Naive B cell (primary cell): ENCODE measurements at places on chromosomes 3 and 15.

DNA sequence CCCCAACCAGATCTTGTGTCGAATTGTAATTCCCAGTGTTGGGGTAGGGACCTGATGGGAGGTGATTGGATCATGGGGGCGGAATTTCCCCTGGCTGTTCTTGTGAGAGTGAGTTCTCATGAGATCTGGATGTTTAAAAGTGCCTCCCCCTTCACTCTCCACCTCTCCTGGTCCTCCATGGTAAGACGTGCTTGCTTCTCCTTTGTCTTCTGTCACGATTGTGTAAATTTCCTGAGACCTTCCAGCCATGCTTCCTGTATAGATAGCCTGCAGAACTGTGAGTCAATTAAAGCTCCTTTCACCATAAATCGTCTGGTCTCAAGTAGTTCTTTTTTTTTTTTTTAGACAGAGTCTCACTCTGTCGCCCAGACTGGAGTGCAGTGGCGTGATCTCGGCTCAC is 42.3 kb downstream of the NR1D2 start:
- DNase-seq, result no peak

- DNase-seq, result no peak
These were observed 57.8 kb upstream of the HRH1 start for GRCh38 chr3:11096266-11097139.

DNA sequence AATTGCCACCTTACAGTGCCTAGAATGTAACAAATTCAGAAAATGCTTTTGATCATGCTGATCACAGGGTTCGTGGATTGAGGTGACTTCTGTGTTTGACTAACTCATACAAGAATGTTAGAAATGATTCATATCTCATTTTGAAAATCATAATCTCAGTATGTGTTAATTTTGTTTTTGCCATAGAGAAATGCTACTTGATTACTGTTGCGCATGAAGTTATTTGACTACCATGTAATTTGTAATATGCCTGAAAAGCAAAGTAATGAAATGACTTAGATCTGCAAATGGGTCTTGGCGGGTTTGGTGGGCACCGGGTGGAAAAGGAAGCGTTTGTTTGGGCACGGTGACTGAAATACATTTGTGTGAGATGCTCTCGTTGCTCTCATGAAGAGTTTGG is 173.6 kb upstream of the BHLHE40 start:
- DNase-seq, result no peak

DNA sequence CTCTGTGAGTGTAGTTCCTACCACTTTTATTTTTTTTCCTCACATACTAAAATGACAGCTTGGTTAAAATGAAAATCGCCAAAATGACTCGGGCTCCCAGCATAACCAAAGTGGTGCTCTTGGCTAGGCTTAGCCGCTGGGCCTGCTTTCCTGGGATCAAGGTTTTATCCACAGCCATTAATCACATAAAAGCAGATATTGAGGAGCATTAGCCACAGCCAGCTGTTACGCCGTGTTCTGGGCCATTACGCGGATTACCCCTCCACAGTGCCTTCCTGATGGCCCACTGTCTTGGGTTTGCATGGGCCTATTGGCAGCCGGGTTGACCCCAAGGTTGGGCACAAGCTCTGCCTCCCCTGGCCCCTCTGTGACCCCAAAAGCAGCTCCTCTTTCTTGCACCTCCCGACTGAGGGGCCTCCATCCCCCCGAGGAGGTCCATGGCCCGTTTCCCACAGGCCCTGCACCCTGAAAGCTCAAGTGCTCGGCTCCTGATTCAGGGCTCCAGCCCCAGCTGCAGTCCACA is 30.4 kb upstream of the TRPM1 start:
- no peak for DNase-seq

GRCh38 chr3:150868282-150868681 is 37.0 kb downstream of the MINDY4B start:
- no peak for DNase-seq

DNA sequence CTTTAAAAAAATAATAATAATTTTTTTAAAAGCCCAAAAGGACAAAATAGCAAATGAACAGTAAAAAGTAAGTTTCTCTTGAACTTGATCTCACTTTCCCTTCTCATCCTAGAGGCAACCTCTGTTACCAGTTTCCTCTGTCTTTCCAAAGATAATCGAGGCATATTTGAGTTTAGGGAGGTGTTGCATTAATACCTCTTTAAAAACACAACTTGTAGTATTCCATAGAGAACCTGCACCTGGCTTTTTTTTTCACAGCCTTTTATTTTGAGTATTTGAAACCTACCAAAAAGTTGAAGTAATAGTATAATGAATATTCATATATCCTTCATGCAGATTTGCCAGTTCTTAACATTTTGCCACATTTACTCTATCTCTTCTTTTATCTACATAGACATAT is 9.1 kb downstream of the CSK start:
- DNase-seq, result no peak

DNA sequence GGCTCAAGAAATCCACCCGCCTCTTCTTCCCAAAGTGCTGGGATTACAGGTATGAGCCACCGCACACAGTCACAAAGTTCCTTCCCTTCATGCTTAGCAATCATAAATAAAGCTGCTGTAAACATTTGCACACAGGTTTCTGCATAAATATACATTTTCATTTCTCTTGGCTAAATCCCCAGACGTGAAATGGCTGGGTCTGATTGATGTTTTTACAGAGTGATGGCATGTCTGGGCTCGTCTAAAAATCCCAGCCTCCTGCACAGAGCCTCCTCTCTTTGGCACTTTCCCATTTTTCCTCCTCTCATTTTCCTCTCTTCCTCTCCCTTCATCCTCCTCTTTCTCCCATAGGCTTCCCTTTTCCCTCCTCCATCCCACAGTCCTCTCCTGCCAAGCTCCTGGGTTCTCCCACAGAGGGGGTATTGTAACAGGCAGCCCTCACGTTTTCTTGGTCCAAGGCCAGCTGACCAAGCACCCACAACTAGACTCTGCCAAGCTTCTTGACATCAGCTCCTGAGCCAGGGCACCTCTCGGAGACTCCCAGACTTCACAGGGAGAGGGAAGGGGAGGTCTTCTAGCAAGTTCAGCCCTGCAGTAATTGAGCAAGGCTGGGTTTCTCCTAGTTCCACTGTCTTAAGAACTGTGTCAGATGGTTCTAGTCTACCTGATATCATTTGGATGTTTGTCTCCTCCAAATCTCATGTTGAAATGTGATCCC is 10.5 kb upstream of the PLA2G4E start:
- DNase-seq, result no peak

DNA sequence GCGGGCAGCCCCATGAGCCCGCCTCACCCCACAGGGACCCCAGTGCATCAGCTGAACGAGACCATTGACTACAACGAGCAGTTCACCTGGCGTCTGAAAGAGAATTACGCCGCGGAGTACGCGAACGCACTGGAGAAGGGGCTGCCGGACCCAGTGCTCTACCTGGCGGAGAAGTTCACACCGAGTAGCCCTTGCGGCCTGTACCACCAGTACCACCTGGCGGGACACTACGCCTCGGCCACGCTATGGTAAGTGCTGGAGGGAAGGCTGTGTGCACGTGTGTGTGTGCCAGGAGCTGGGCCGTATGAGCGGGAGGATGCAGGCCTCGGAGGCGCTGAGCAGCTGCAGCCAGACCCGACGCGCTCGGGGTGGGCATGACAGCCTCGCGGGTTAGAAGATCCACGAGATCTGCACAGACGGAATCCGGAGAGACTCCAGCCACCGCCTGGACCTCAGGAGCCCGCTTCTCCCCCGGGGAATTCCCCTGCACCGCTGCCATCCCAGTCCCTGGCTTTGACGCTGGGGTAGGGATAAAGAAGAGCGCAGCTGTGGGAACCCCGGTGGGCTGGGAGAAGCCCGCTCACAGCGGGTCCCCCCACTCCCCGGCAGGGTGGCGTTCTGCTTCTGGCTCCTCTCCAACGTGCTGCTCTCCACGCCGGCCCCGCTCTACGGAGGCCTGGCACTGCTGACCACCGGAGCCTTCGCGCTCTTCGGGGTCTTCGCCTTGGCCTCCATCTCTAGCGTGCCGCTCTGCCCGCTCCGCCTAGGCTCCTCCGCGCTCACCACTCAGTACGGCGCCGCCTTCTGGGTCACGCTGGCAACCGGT is 2.6 kb downstream of the DUOXA2 start:
- no peak for DNase-seq

- no peak for DNase-seq
These were observed 1.3 kb upstream of the CBLB start for GRCh38 chr3:105869861-105870755.

DNA sequence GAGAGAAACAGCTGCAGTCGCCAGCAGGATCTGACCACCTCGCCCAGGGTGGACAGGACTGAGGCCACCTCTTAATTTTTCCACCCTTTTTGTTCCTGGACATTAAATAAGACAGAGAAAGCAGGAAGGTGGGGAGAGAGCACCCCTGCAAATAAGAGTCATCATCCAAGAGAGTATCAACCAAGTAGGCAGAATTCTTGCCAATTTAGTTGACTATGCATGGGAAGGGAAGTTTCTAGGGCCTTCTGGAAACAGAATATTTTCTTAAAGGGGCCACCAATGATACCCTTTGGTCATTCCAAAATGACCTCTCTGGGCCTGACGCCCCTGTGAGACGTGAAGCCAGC is 136.2 kb downstream of the TJP1 start:
- DNase-seq, result no peak

DNA sequence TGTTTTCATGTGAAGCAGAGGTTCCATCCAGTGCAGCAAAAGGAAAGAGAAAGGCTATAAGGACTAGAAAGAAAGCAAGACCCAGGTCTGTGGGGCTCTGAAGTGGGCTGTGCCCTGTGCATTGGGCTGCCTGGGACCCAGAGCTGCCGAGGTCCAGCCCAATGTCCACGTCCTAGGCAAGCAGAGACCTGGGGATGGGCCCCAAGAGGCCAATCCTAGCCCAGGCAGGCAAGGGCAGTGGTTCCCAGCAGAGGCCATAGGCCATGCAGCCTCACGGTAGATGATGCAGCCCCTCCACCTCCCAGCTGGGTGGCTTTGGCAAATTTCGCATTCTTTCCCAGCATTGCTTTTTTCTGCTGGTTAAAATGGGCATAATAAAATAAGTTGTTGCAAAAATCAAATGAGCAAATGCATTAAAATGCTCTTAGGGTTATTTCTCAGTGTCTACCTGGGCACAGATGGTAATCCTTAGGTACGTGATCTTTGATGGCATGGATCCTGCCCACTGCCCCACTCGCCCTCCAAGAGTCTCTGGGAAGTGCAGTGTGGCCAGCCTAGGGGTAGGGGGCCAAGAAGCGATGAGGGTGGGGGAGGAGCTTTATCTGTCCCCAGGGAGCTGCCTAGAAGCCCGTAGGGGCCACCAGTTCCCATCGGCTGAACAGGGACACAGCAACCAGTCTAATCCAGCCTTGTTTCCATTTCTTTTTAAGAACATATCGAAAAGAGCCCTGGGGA is 22.3 kb upstream of the GP9 start:
- DNase-seq, result no peak

DNA sequence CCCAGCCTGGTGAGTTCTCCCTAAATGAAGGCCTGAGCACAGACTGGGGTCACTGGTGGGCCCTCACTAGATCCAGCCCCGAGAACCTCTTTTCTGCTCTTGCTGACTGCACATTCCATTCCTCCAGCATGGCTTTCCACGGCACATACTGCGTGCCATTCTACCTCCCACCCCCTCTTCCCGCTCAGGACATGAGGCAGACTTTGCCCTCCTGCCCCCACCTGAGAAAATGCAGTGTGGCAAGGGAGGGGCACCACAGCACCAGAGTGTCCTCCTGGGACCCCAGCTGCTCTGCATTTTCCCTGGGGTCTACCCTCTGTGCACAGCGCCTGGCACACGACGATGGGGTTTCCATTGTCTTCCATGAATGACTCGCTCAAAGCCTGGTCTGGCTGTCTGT is 6.1 kb upstream of the SLCO2A1 start:
- DNase-seq, result no peak

DNA sequence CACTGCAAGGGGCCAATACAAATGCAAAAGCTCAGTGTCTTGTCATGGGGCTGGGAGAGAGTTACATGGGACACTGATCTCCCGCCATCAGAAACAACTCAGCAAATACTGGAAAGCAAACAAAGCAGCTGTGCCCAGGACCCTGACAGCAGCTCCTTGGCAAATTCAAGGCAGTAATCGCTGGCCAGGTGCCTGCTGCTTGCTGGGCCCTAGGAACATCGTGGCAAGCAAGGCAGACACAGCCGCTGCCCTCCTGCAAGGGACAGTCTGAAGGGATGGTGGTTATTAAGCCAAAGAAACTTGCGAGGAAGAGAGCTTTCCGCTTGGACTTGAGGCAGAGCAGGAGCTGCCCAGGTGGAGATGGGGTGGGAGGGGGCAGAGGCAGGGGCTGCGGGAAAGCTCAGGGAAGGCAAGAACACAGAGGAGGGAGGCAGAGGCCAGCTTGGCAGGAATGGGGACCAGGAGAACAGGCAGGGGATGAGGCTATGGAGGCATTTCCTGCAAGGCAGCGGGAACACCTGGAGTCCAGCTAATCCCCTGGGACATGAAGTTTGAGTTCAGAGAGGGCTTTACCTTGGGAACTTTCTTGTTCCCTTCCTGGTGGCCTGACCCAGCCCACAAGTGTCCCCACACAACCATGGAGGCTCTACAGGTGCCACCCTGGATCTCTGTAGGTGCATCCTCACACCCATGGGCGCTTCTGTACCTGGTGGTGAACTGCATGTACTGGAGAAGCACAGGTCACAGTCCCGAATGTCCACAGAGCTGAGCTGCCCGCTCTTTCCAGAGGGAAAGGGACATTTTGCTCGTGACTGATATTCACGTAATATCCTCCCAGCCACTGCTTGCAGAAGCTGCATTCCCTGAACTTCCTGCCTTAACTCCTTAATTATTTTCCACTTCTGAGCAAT is 78.7 kb upstream of the ATP2B2 start:
- DNase-seq, result no peak

- DNase-seq, result no peak
These were observed 55.6 kb upstream of the LRTM1 start for GRCh38 chr3:54983266-54984099.

DNA sequence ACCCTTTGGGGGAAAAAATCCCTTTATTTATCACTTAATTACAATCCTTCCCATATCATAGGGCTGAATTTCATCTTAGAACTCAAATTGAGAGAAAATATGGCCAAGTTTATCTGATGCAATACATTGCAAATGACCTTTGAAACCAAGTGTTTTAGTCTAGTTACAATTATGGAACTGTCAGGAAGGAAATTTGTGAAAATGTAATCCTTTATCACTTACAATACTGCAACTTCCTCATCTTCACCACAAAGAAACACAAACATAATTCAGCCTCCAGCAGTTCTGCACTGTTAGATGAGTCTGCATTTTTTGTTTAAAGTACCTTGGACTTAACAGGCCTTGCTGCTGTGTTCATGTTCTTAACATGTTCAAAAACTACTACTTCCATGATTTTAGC is 4.6 kb downstream of the CCPG1 start:
- DNase-seq, result no peak

GRCh38 chr15:82621970-82622369 is 25.2 kb downstream of the CPEB1 start:
- no peak for DNase-seq

- DNase-seq, result no peak
These were observed 213.0 kb downstream of the PTPRG start for GRCh38 chr3:61774279-61774890.
